ENCODE measurements at places on chromosomes 12 and 14.

GRCh38 chr12:110906083-110906482 lies 14.3 kb downstream of the MYL2 start:
- no peak for DNase-seq

DNA sequence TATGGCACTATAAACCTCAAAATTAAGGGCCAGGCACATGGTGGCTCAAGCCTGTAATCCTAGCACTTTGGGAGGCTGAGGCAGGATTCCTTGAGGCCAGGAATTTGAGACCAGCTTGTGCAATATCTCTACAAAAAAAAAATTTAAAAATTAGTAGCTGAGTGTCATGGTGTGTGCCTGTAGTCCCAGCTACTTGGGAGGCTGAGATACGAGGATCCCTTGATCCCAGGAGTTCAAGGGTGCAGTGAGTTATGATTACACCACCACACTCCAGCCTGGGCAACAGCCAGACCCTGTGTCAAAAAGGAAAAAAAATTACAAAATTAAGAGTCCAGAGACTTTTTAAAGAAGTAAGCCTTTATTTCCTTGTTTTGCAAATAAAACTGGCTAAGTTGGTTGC lies 1.8 kb upstream of the GCN1 start:
- DNase-seq: no peak

GRCh38 chr14:72738161-72738611 lies 155.7 kb downstream of the DPF3 start:
- no peak for DNase-seq

DNA sequence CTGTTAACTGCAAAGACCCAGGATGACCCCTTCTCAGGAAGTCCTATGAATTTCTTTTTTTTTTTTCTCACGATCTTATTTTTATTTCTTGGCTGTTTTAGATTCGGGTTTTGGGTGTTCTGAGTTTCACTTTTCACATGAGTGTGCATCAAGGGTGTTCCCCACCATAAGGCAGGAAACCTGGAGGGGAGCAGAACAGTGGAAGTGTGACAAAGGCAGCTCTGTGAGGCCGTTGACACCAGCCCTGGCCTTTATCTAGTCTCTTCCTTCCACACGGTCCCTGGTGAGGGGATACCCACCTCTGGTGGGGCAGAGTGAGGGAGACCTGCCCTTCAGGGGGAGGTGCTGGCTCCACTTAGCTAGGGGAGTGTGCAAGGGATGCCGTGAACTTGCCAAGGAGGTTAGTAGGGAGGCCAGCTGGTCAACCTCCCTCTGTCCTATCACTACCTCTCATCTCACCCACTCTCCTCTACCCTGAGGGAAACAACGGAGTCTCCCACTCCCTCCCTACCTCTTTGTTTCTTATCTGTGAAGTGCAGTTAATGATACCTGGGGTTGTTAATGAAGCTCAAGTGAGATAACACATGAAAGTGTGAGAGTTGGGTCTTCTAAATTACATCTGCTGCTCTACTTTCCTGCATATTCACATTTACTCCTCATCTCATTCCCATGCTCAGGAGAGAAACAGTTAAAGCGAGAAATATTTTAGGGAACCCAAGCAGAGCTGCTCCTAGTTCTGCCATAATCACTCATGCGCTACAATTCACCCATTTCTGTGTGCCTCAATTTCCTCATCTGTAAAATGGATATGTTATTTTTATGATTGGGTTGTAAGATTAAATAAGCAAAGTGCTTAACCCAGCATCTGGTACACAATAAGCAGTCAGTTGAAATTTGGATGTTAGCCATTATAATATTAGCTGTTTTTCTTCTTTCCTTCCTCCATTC lies 4.4 kb upstream of the GALNT6 start:
- DNase-seq: no peak

Measured in NCI-H1105 (cell line).